ENCODE measurements at places on chromosomes 16 and 17.

DNA sequence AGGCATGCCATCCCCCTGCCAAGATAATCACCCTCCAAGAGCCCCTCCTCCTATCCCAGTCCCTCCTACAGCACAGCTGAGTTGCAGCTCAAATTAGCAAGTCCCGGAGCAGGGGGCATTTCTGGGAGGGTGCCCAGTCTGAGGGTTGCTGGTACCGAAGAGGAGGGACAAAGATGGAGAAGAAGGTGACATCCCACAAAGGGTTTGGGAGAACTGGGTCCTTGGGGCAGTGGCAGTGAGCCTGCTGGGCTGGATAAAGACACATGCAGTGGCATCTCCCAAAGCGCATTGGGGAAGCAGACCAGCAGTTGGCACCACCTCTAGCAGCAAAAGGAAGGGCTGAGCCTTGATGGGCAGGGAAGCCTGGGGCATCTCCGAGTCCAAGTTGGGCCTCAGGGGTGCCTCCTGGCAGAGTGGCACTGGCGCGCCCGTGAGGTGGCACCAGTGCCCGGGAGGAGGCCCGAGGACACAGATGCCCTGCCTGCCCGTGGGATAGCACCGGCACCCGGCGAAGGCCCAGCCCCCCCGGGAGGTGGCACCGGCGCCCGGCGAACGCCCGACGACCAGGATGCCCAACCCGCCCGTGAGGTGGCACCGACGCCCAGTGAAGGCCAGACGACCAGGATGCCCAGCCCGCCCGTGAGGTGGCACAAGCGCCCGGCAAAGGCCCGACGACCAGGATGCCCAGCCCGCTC is 622 bp downstream of the TOM1L2 start:
- DNase-seq = peak; percentile 33

DNA sequence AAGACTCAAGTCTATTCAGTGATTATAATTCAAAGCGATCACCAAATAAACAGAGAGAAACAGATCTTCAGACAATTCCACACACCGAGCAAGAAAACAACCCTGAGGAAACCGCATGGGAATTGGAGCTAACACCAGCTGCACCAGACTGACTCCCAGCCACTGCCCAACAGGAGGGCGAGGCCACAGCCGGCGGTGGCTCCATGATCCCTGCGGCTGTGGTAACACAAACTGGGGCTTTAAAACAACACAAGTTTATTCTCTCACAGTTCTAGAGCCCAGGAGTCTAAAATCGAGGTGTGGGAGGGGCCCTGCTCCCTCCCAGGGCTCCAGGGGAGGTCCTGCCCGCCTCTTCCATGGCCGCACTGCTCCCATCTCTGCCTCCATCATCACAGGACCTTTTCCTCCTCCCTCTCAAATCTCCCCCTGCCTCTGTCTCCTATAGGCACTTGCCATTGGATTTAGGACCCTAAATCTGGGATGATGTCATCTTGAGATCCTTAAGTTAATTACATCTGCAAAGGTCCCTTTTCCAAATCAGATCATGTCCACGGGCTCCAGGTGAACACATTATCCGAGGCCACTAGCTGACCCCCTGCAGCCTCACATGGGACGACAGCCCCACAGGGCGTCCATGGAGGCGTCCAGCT is 9.7 kb upstream of the HEXD start:
- no peak for DNase-seq

GRCh38 chr17:6422654-6423241 is 12.2 kb downstream of the AIPL1 start:
- no peak for DNase-seq

GRCh38 chr17:69907132-69907847 is 167.7 kb upstream of the KCNJ16 start:
- DNase-seq = no peak

DNA sequence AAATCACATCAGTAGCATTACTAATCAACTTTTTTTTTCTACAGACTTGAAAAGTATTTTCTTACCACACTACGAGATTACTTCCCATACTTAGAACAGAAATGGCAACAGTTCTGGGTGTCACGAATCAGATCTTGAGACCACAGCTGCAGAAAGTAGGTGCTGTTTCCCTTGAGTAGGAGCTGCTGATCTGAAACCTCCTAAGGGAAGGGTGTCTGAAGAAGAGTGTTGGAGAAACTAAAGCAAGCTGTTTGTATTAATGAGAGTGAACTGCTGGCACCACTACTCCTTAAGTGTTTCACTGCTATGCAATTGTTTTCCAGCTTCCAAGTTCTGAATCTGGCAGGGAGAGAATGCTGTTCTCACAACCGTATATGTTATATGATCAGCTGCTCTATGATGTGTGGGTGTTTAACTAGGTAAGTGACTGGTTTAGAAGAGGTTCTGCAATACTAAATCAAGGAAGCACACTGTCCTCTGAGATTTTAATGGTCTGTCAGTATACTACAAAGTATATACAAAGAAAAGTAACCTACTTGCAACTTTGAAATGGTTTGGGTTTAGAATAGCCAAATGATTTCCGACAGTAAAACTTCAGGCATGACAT is 3.3 kb downstream of the ZNF652 start:
- DNase-seq = no peak

DNA sequence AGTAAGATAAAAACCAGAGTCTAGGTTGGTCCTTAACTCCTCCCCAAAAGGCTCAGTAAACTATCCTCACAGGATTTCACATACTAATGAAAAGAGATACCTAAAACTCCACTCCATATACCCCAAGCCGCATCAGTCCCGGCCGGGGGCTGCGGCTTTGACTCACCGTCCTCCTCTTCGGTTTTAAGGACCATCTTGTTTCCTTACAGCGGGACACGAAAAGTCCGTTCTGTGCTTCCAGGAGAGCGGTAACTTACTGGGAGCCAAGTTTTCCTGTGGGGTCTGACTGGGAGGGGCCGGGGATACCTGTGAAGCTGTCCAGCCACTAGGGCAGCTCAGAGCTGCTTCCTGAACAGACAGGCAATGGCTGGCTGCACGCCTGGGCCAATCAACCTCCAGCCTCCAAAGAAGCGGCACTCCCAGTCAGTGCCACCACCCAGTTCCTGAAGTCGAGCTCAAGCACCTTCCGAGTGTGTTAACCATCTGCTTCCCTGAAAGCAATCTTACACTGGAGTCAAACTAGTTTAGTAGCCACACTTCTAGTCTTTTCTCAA is 45.5 kb downstream of the CYTH1 start:
- DNase-seq = peak; percentile 58

GRCh38 chr17:37713028-37713431 is 31.8 kb downstream of the HNF1B start:
- no peak for DNase-seq
